Eye (tissue), 1 donor: ENCODE measurements at places on chromosomes 2 and 18.

GRCh38 chr2:64876137-64876647 is 113.0 kb upstream of the SLC1A4 start:
- peak; percentile 55 for DNase-seq

DNA sequence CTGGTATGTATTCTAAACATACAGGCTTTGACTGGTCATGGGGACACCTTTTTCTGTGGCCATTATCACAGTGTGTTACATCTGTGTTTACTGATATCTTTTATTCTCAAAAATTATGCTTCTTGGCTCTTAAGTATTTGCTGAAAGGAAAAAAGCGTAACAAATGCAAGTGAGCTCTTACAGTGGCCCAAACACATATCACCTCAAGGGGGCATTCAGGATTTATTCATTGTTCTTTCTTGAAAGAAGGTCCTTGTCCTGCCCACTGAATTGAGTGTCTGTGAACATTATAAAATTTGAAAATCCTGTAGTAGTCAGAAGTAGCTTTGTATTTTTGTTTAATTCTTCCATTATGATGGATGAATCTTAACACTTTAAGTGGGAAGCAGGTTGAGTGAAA is 454.5 kb downstream of the XIRP2 start:
- no peak for DNase-seq

- DNase-seq = no peak
Observed at GRCh38 chr2:237143676-237144440, 58.2 kb downstream of the COPS8 start.

DNA sequence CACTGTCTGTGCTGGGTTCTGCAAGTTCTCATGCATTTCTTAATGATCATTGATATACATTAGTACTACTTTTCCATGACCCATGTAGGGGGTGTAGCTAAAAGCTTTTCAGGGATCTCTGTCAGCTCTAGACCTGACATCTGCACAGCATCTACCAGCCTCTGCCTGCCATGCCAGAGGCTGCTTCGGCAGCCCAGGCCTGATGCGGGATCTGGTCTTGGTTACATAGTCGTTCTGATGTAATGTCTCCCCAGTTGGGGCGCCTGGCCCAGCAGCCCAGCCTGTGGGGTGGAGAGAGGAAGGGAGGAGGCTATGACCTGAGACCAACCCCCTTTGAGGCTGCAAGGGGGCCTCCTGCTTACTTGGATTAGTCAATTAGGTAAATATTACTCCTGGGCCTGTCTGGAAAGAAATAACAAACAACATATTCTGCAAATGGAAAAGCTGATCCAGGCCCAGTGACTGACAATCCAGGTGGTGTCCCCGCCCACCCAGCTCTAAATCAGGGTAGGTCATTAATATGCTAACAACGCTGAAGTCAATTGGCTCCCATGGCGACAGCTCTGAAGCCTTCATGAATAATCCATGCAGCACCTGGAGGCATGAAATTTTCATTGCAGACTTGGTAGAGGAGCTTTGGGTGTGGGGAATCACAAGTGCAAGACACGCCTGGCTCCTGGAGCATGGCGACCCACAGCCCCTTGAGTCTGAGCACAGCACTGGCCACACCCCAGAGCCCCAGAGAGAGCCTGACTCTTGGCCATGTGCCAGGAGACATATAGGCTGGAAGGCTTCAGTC is 575.3 kb downstream of the CMPK2 start:
- peak; percentile 87 for DNase-seq

DNA sequence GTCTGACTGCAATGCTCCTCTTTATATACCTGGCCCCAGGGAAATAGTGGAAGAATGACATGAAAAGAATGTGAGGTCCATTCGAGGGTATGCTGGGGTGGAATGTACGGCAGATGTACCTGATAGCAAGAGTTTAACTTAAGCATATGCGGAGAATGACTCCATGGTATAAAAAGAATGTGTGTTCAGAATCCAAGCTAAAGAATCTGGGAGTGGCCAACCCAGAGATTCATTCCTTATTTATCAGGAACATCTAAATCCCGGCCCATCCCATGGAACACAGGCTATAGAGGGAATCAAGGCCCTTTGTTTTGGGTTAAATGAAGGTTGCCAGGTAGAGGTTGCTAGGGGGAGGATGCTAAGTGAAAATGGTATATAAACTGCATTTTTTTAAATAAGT is 150.0 kb downstream of the ZNF385B start:
- DNase-seq = no peak

- DNase-seq = no peak
Observed at GRCh38 chr18:13992826-13993540, 77.6 kb upstream of the MC2R start.

- DNase-seq = no peak
Observed at GRCh38 chr2:107405261-107405660, 421.4 kb upstream of the RGPD4 start.

GRCh38 chr2:16114836-16115235 is 174.5 kb downstream of the MYCN start:
- peak; percentile 40 for DNase-seq

DNA sequence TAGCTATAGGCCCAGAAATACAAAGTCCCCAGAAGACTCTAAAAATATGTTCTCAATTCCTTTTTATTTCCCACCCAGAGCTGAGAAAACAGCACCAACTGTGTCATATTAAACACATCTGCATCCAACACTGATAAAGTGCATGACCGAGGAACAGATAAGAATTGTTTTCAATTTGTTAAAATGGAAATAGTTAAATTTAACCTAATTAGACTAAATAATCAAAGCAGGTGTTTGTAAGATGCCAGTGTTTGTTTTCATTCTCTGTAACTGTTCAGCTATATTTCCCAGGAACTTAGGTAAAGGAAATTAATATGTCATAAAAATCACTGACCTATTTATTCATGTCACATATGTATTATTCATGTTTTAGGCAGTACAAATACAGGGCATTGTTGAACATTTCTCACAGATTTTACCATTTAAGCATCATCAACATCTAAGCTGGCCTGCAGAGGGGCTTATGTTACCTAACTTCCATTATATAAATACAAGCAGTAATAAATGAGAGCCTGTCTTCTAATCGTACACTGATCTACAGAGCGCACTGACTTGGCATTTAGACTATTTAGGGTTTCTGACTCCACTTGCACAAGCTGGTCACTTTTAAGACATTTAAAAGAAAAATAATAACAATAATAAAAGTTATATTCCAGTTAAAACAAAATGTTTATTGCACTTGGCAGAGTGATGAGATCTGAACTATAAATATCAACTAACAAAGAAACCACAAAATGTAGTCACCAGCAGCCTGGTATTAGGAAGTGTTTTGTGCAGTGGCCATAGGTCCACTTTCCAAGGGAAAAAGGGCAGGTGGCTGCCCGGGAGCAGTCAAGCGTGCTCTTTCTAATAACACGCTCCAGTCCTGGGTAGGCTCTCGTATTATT is 86.6 kb upstream of the ZFP36L2 start:
- peak; percentile 60 for DNase-seq

GRCh38 chr2:191748528-191749180 is 70.7 kb downstream of the NABP1 start:
- DNase-seq = no peak

- DNase-seq = no peak
Observed at GRCh38 chr2:55054106-55054875, 4.0 kb upstream of the RTN4 start.

GRCh38 chr2:53782676-53783075 is 4.1 kb downstream of the ASB3 start:
- DNase-seq = no peak

DNA sequence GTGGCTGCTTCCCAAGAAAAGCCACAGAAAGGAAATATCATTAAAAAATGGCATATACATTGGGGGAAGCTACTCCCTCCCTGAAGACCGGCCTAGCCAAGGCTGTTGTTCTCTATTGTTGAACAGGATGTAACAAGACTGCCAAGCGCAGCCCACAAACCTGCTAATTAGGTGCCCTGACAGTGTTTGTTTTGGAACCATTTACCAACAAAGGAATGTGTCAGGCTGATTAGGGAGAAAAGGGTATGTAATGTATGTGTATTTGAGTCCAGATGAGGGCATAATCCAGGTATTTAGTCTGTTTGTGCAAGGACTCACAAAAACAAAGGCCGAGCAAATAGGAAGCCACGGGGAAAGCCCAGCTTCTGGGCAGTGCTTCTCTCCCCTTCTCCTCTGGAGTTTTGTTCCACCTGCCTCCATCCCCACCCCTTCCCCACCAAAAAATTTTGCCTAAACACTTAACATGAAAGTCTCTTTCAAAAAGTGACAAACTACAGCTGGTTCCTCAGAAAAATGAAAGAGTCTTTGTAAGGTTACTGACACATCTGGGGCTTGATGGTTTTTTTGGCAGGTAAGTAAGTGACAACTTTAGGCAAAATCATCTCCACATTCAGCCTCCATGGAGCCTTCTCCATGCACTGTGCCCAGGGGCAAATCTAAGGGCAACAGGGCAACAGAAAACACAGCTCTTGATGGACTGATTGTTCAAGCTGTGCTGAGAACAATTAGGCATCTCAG is 78.3 kb upstream of the FZD5 start:
- DNase-seq = peak; percentile 57

GRCh38 chr2:219002395-219003266 is 9.4 kb upstream of the CRYBA2 start:
- peak; percentile 73 for DNase-seq

DNA sequence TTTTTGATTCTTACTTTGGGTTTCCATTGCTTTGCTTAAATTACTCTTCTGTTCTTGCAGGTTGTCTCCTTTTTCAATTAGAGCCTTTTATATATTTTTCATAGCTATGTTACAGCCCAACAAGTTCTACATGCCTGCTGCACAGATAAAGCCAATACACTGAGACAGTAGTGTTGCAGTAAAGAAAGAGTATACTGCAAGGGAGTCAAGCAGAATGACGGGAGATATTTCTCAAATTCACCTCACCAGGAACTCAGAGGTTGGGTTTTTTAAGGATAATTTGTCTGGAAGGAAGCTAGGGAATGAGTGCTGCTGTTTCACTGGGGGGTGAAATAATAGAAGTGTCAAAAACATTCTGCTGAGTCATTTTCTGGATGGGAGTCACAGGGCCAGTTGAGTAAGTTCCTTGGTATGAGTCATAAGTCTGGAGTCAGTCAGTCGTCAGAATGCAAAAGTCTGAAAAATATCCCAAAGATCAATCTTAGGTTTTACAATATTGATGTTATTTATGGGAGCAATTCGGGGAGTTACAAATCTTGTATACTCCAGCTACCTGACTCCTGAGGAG is 193.0 kb upstream of the RGPD4 start:
- DNase-seq = no peak

- peak; percentile 52 for DNase-seq
Observed at GRCh38 chr18:3998698-3999333, 456.3 kb downstream of the DLGAP1 start.

DNA sequence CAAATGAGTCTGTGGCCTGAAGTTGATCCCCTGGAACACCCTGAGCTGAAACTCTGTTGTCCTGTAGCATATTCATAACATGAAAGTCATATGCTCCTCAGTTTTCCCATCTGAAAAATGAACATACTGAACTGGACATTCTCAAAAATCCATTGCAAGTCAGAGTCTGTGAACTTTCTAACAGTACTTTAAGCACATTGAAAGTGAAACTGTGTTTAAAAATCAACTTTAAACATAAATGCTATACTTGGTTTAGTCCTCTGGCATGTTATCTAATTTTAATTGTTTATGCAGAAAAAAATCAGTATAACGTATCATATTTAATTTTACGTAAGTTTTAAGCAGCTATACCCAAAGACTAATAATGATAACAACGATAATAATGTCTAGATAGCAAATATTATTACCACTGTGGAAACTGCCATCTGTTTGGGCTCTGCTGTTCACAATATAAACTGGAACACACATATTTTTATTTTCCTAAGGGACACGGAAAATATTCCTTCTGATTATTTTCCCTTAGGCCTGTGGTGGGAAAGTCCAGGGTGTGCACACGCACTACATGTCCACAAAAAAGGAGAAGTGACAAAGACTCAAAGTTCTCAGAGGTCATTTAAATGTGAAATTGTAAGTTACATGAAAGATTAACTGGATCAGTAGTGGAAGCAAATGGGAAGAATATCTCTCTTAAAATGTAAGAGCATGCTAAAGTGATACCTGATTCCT is 56.1 kb upstream of the TTN start:
- no peak for DNase-seq

DNA sequence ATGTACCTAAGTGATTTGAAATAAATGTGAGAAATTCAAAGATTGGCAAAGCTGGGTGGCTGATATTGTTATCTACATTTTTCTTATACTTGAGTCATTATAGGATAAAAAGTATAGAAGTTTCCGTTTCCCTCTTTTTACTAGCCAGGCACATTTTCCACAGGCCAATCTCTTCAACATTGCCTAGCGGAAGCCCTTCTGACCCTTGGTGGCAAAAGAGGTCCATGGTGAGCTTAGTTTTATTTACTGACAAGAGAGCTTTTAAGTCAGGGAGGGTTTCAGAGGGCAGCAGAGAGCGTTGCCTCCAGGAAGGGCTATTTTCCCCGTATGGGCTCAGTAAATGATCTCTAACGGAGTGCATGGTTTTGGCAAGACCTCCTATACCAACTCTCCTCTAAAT is 15.1 kb upstream of the RHOB start:
- DNase-seq = no peak

DNA sequence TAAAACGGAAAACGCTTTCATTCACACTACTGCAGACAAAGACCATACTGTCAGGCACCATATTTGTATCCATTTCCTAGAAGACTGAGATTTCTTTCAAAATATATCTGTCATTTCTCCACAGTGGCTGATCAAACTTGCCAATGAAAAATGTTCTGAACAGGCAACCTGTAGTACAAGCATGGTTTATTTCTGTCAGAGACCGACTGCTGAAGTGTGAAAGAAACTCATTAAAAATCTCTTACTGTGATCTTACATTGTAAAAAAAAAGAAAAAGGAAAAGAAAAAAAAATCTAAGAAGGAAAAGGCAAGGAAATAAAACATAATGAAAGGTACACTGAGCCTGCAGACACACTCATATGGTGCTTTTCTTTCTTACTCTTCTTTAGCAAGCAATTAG is 184.5 kb downstream of the STK39 start:
- no peak for DNase-seq

- DNase-seq = no peak
Observed at GRCh38 chr2:240604939-240605716, 18.6 kb downstream of the CAPN10 start.

DNA sequence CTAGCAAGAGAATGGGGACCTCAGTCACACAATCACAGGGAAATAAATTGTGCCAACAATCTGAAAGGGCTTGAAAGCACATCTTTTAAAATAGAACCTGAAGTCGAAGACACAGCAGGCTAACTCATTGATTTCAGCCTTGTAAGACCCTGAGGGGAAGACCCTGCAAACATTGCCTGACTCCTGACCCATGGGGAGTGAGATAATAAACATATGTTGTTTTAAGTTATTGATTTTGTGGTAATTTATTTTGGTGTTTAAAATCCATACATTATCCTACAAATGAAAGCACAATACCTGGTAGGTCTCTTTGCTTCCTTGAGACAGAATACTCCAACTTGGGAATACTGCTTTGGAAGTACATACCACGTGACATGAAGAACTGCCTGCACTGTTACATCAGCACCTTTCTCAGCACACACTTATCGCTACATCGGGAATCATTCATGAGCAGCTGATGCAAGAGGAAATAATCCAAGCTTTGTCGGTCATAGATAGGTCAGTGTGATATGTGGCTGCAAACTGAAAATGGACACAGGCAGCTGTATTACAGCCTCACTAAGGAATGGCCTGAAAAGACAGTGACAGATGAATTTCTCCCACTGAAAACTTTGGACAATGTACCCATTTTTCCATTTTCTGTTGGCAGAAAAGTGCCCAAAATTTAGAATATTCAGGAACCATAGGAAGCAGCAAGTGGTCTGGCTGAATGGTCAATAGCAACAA is 494.5 kb upstream of the MAP2 start:
- DNase-seq = peak; percentile 6

GRCh38 chr2:201754717-201755415 is 25.9 kb downstream of the ALS2 start:
- no peak for DNase-seq

GRCh38 chr2:205311201-205311600 is 371.1 kb upstream of the NRP2 start:
- DNase-seq = no peak
